Esophagus squamous epithelium (tissue), 5 donors: ENCODE measurements at places on chromosomes 7 and 10.
A peak's percentile ranks its signal among the peaks of the same experiment; 100 is the strongest.

- H3K4me1 ChIP-seq: no peaks in the 10 kb centered on the region
- H3K4me3 ChIP-seq: no peak overlapping the region
- H3K27ac ChIP-seq: no peak overlapping the region
Measured at GRCh38 chr10:76080991-76081390, 649.6 kb downstream of the LRMDA start.

DNA sequence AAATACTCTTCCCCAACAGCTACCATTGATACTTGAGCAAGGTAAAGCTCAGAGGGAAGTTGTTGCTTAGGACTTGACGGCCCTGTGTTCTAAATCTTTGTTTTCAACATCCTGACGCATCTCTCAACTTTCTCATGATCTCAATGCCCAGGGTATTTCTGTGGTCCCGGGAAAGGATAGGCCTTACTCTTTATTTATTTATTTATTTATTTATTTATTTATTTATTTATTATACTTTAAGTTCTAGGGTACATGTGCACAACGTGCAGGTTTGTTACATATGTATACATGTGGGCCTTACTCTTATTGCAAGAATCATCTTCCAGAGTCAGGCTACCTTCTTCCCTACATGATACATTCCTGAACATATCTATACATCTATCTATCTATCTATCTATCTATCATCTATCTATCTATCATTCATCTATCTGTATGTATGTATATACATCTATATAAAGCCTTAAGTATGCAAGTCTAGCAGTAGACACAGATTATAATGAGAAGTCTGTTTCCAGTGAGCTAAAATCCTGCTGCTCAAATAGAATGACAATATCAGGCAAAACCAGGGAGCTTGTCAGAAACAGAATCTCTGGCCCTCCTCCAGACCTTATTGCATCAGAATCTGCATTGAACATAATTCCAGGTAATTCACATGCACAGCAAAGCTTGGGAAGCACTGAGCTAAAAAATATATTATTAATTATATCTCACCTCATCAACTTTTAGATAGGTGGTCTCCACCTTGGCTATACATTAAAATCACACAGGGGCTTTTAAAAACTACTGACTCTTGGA lies 12.2 kb upstream of the CPA5 start:
- no peak overlapping the region for H3K27ac ChIP-seq
- H3K4me1 ChIP-seq: no peaks in the 10 kb centered on the region
- no peaks in the 10 kb centered on the region for H3K27me3 ChIP-seq
- no peak overlapping the region for H3K4me3 ChIP-seq

GRCh38 chr10:103658049-103658577 lies 164.6 kb downstream of the NEURL1 start:
- peaks cover 84% of the 10 kb centered on the region for H3K4me1 ChIP-seq
- no peak overlapping the region for H3K27ac ChIP-seq
- DNase-seq: no peak
- no peak overlapping the region for H3K4me3 ChIP-seq
- peaks cover 11% of the 10 kb centered on the region for H3K36me3 ChIP-seq

GRCh38 chr10:77474386-77474785 lies 163.2 kb downstream of the KCNMA1 start:
- H3K4me1 ChIP-seq: no peaks in the 10 kb centered on the region
- H3K27me3 ChIP-seq: no peaks in the 10 kb centered on the region
- H3K27ac ChIP-seq: no peak overlapping the region

DNA sequence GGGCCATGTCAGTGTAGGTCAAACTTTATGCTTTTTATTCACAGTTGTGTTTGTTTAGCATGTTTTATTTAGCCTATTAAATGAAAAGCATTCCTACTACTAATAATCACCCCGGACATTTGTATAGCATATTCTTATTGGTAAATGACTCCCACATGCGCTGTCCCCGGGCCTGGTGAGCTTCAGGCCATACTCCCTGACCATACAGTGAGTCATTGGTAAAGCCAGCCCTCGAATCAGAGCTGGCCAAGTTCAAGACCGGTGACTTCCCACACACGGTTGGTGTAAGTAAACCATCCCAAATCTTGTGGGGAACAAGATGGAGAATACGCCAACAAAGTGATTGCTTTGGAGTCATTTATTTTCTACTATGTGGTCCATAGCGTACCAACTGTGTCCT lies 238.7 kb upstream of the TCF7L2 start:
- H3K36me3 ChIP-seq: no peaks in the 10 kb centered on the region
- H3K27ac ChIP-seq: no peak overlapping the region
- H3K4me1 ChIP-seq: no peaks in the 10 kb centered on the region
- DNase-seq: no peak
- H3K4me3 ChIP-seq: no peak overlapping the region

DNA sequence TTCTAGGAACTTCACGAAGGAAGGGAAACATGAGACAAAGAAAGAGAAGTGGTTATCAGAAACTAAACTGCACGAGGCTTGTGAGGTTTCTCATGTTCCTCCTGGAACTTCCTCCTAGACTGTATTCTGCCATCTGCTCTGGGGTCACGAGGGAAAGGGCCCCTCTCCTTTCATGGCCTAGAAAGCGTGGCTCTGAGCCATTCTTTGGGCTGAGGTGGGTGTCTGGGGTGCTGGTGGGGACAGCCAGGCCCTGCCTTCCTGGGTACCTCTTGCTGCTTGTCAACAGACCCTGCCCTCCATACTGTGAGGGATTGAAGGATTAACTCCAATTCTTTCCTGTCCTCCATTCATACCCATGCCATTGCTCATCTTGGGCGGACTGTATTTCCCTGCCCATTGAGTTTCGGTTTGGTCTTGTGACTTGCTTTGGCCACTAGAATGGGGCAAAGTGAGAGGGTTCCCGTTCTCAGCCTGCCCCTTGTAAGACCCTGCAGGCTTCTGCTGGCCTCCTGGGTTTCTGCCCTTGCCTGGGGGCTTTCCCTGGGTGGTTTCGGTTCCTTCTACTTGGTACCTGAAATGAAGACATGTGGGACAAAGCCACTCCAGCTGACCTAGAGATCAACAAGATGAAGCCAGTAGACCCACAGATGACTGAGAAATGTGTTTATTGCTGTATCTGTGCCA lies 14.9 kb upstream of the GIMAP8 start:
- H3K36me3 ChIP-seq: no peaks in the 10 kb centered on the region
- H3K4me3 ChIP-seq: no peak overlapping the region
- peak overlapping the region; percentile 59 for H3K27ac ChIP-seq
- DNase-seq: no peak
- H3K27me3 ChIP-seq: no peaks in the 10 kb centered on the region
- H3K4me1 ChIP-seq: no peaks in the 10 kb centered on the region

GRCh38 chr7:7416031-7416858 lies 119.4 kb downstream of the COL28A1 start:
- H3K4me1 ChIP-seq: peaks cover 23% of the 10 kb centered on the region
- peak overlapping the region; percentile 40 for H3K27ac ChIP-seq
- H3K27me3 ChIP-seq: no peaks in the 10 kb centered on the region
- no peak for DNase-seq
- H3K36me3 ChIP-seq: no peaks in the 10 kb centered on the region
- no peak overlapping the region for H3K4me3 ChIP-seq

- no peak overlapping the region for H3K4me3 ChIP-seq
- peaks cover 8% of the 10 kb centered on the region for H3K4me1 ChIP-seq
- no peak for DNase-seq
- H3K27me3 ChIP-seq: no peaks in the 10 kb centered on the region
- H3K27ac ChIP-seq: peak overlapping the region; percentile 76
- no peaks in the 10 kb centered on the region for H3K36me3 ChIP-seq
Measured at GRCh38 chr7:25624833-25625232, 396.5 kb upstream of the NPVF start.

GRCh38 chr10:112663234-112664125 lies 216.5 kb downstream of the VTI1A start:
- no peak overlapping the region for H3K27ac ChIP-seq
- H3K27me3 ChIP-seq: no peaks in the 10 kb centered on the region
- H3K4me1 ChIP-seq: peaks cover 20% of the 10 kb centered on the region
- no peak overlapping the region for H3K4me3 ChIP-seq

GRCh38 chr7:87021285-87021684 lies 38.2 kb downstream of the ELAPOR2 start:
- H3K27ac ChIP-seq: no peak overlapping the region
- H3K4me1 ChIP-seq: no peaks in the 10 kb centered on the region
- no peak for DNase-seq

GRCh38 chr10:11280187-11280932 lies 262.7 kb downstream of the CELF2 start:
- no peak overlapping the region for H3K4me3 ChIP-seq
- H3K36me3 ChIP-seq: peaks cover 61% of the 10 kb centered on the region
- DNase-seq: no peak
- H3K4me1 ChIP-seq: no peaks in the 10 kb centered on the region

DNA sequence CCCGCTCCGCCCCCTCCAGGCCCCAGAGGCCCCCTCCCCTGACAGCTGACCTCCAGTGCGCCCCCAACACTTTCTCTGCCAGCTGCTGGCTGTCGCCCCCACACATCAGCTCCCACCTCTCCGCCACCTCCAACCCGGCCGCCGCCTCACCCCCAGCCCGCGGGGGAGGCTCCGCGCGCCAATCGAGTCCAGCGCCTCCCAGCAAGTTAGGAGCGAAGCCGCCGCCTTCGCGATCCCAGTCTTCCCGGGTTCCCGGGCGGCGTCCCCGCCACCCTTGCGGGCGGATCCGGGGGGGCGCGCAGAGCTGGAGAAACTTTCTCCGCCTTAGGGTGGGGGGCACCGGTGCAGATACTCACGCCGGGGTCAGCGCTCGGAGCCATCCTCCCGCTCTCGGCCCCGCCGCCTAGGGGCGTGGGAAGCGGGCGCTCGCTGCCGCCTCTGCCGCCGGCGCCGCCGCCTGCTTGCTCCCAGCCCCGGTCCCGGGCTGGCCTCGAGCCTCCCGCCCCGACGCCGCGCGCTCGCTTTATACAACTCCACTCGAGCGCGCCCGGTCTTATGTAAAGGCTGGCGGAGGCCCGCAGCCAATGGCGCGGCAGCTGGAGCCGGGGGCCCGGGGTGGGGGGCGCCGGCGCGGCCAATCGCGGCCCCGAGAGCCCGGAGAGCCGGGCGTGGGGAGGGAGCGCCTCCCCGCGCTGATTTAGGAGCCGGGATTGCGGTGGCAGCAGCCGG lies at the start of gene CRTAC1:
Gene CRTAC1 (minus strand): TSS at position 529 of the 729 bp plus-strand sequence. CDS start 149 bp downstream, at position 380.
- peaks cover 100% of the 10 kb centered on the region for H3K27me3 ChIP-seq
- H3K27ac ChIP-seq: no peak within 1 kb of the TSS
- H3K4me3 ChIP-seq: peak within 1 kb of the TSS; percentile 46
- DNase-seq: no peak

- H3K4me1 ChIP-seq: peaks cover 4% of the 10 kb centered on the region
- no peak for DNase-seq
- no peak overlapping the region for H3K27ac ChIP-seq
Measured at GRCh38 chr10:118952493-118953295, 76.8 kb upstream of the NANOS1 start.

- H3K36me3 ChIP-seq: no peaks in the 10 kb centered on the region
Measured at GRCh38 chr10:119316002-119316358, 108.6 kb downstream of the GRK5 start.

DNA sequence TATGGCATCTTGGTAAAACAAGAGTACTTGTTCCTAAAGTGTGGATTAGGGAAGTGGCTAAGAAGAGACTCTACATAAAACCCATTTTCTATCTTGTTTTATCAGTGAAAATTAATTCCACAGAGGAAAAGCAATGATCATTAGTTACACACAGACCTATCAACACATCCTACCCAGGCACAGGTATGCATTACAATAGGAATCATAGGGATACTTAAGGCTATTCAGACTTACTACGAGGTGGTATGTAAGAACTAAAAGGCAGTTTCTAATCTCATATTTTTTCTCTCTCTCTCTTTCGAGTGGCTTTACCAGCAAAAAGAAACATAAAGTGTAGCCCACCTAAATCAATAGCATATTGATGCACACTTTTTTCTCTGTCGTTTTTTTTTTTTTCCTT lies 166.3 kb upstream of the FEZF1 start:
- no peaks in the 10 kb centered on the region for H3K27me3 ChIP-seq
- H3K4me1 ChIP-seq: no peaks in the 10 kb centered on the region
- no peak overlapping the region for H3K4me3 ChIP-seq
- H3K27ac ChIP-seq: no peak overlapping the region
- no peak for DNase-seq

DNA sequence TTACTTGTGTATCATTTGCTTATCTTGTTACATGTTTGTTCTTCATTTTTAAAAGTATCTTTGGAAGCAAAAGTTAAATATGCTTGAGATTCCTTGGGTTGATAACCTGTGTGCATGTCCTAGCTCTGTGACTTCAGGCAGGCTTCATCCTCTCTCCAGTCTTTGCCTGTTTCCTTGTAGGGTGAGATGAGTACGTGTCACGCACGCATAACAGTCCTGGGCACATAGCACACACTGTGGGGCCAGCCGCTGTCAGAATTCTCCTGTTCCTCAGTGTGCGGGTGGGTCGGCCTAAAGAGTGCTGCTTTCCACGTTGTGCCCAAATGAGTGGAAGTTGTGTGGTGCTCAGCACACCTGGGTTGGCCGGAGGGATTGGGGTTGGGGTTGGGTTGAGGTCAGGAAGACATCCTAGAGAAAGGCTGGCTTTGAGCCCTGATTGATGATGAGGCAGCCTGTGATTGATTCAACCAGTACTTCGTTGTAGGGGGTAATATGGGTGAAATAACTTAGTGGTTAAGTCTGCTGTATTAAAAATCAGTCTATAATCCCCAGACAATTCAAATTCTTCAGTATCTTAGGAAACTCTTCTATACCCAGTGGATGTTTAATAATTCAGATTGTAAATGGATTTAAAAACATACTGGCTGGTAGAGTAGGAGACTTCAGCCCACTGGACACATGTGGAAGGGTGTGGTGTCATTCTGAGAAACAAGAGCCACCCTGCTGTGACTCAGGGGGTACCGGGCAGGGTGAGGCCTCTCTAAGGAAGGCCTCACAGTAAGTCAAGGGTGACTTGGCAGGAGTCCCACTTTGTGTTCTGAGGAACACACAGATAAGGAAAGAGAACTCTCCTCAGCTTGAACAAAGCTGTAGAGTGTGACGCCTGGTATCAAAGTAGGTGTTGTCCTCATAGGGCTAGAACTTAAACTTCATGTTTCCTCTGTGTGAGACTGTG lies 54.8 kb downstream of the DAGLB start:
- peaks cover 45% of the 10 kb centered on the region for H3K4me1 ChIP-seq
- no peak overlapping the region for H3K4me3 ChIP-seq
- no peaks in the 10 kb centered on the region for H3K27me3 ChIP-seq
- H3K36me3 ChIP-seq: peaks cover 17% of the 10 kb centered on the region

GRCh38 chr7:30750683-30751650 lies 968 bp upstream of the INMT start:
- no peaks in the 10 kb centered on the region for H3K27me3 ChIP-seq
- H3K36me3 ChIP-seq: no peaks in the 10 kb centered on the region
- H3K4me3 ChIP-seq: peak overlapping the region; percentile 51
- H3K4me1 ChIP-seq: peaks cover 17% of the 10 kb centered on the region

DNA sequence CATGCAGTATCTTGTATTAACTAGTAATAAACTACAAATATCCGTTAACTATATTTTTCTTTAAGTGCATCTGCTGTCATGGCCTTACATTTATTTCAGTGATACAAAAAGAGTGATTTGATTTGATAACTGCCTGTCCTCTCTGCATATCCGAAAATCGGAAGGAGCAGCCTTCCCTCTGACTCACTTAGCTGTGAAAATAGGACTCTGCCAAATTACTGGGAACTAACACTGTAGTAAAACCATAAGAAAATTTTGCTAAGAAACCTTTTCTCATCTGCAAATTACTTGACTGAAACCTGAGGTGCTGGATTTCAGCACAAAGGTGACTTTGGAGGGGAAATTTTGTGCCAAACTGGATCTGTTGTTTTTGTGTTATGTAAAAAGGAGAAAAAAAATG lies 176.6 kb upstream of the MKLN1 start:
- H3K27ac ChIP-seq: no peak overlapping the region
- no peaks in the 10 kb centered on the region for H3K27me3 ChIP-seq
- no peak for DNase-seq
- no peaks in the 10 kb centered on the region for H3K4me1 ChIP-seq
- H3K36me3 ChIP-seq: no peaks in the 10 kb centered on the region
